ENCODE measurements at places on chromosomes 3 and 15. TPM values are rescaled to one million over a fixed set of nuclear protein-coding genes. Genes with fewer than 3 reads are reported as not detected.

Gene UNC13C
- total RNA-seq: 20.3 TPM

Gene ITIH3
- total RNA-seq: not detected

Gene THRB
- 0.26 TPM for total RNA-seq

DNA sequence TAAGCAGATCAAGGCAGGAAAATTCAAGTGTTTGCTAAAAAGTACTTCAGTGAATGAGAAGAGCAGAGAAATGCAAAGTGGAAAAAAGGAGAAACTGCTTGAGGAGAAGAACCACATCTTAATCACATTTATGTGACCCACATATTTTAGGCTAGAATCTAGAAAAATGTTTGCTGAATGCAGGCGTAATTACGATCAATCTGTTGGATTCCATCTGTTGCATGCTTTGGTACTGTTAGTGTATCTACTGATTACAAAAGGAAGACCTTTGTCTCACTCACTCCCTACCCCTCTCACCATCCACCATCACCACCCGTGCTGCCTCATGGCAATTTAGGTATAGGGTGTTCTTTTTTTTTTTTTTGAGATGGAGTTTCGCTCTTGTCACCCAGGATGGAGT, 9.7 kb upstream of the TBL1XR1 start:
- H3K27me3 ChIP-seq: no peaks in the 10 kb centered on the region
- peaks cover 6% of the 10 kb centered on the region for H3K4me1 ChIP-seq
- no peak overlapping the region for H3K27ac ChIP-seq
- no peak overlapping the region for H3K4me3 ChIP-seq
- H3K36me3 ChIP-seq: no peaks in the 10 kb centered on the region
- no peak for DNase-seq

DNA sequence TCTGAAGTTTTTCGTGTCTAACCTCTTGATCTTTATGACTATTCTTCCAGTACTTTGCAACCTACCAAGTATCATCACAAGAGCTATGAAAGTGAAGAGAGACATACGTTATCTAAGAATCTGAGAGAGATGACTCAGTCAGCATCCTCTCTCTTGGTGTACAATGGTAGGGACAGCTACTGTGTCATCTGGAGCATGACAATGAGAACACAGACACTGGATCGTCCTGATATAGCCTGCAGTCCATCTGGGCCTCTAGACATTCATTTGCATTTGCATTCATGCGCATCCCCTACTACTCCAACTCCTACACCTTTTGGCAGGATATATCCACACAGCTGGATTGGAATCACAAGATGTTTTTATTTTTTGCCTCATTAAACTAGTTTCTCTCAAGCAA, 115.2 kb downstream of the PEX5L start:
- no peaks in the 10 kb centered on the region for H3K36me3 ChIP-seq
- no peak overlapping the region for H3K27ac ChIP-seq
- no peaks in the 10 kb centered on the region for H3K4me1 ChIP-seq
- no peaks in the 10 kb centered on the region for H3K27me3 ChIP-seq
- no peak overlapping the region for H3K4me3 ChIP-seq

GRCh38 chr15:72334842-72335241, 14.9 kb upstream of the CELF6 start:
- H3K4me3 ChIP-seq: no peak overlapping the region
- no peak for DNase-seq
- no peaks in the 10 kb centered on the region for H3K27me3 ChIP-seq
- peaks cover 5% of the 10 kb centered on the region for H3K36me3 ChIP-seq
- no peaks in the 10 kb centered on the region for H3K4me1 ChIP-seq

DNA sequence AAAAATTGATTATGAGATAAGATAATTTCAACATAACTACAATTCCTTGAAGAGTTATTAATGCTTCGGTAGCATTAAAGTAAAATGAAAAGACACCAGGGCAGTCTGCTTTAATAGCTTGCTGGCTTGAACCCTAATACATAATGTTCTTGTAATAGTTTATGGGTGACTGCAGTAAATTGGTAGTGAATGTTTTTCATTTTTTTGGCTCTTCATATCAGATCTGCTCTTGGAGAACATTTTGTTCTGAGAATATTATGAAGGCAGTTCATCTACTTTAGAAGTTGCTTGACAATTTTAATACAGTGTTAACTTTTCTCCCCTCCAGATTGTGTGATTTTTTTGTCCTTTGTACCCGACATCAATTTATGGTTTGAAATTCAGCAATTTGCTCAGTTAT, 128.4 kb downstream of the ZBTB20 start:
- no peaks in the 10 kb centered on the region for H3K36me3 ChIP-seq
- H3K4me1 ChIP-seq: no peaks in the 10 kb centered on the region
- no peak overlapping the region for H3K27ac ChIP-seq

GRCh38 chr3:124764746-124765145, 34.5 kb downstream of the UMPS start:
- H3K4me1 ChIP-seq: peaks cover 6% of the 10 kb centered on the region
- peak; percentile 25 for DNase-seq
- H3K4me3 ChIP-seq: no peak overlapping the region
- no peaks in the 10 kb centered on the region for H3K27me3 ChIP-seq
- peaks cover 81% of the 10 kb centered on the region for H3K36me3 ChIP-seq
- H3K27ac ChIP-seq: no peak overlapping the region

DNA sequence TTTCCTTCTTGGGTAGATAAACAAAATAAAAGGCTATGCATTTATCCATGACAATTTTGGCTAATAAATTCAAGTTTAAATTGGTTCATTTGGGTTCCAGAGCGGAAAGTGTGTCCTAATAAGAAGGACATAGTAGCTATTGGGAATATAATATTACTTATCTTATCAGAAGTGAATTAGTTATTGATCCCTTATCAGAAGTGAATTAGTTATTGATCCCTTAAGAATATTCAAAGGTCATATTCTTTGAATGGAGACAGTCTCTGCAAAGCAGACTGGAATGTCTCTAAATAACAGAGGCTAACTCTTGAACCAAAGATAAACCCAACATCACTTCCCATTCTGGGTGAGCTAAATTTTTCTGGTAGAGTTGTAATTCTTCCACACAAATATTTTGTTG, 290.7 kb upstream of the BCHE start:
- no peak overlapping the region for H3K27ac ChIP-seq
- no peak overlapping the region for H3K4me3 ChIP-seq
- no peaks in the 10 kb centered on the region for H3K36me3 ChIP-seq
- DNase-seq: no peak
- H3K4me1 ChIP-seq: no peaks in the 10 kb centered on the region

DNA sequence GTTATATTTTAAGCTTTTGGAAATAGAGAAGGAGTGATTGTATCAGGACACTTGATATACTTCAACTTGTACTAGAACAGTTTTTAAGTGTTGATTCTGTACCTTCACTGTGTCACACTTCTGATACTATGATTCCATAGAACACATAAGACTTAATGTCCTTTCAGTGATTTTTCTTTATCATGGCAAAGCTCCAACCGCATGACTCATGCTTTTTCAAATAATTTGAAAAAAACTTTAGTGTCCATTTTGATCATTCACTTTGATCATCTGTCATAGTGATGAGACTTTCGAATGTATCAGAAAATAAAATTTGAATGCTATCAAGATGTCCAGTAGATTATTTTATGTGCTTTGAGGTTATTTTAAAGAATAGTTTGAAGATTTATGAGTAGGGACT, 32.0 kb downstream of the AP4E1 start:
- H3K4me3 ChIP-seq: no peak overlapping the region
- H3K36me3 ChIP-seq: peaks cover 45% of the 10 kb centered on the region
- H3K4me1 ChIP-seq: no peaks in the 10 kb centered on the region
- no peak overlapping the region for H3K27ac ChIP-seq
- no peaks in the 10 kb centered on the region for H3K27me3 ChIP-seq
